ENCODE measurements at places on chromosomes 12 and 14.

GRCh38 chr12:6840330-6840729 lies 395 bp upstream of the GNB3 start:
- DNase-seq, result no peak

DNA sequence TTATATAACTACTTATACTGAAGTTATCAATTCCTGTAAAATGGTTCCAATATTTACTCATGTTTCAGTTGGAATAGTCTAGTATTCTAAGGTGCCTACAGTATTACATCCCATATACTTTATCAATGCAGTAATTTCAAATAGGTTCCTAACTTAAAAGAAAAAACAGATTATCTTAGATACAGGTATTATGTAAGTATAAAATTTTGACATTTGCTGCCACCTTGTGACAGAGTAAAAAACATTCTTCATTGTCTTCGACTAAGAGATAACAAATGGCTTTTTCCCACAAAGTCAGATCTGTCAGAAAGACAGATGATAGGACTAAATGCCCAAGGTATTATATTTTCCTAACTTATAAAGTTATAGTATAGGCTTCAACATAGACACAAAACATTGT lies 78.7 kb downstream of the TXNDC16 start:
- DNase-seq, result no peak

DNA sequence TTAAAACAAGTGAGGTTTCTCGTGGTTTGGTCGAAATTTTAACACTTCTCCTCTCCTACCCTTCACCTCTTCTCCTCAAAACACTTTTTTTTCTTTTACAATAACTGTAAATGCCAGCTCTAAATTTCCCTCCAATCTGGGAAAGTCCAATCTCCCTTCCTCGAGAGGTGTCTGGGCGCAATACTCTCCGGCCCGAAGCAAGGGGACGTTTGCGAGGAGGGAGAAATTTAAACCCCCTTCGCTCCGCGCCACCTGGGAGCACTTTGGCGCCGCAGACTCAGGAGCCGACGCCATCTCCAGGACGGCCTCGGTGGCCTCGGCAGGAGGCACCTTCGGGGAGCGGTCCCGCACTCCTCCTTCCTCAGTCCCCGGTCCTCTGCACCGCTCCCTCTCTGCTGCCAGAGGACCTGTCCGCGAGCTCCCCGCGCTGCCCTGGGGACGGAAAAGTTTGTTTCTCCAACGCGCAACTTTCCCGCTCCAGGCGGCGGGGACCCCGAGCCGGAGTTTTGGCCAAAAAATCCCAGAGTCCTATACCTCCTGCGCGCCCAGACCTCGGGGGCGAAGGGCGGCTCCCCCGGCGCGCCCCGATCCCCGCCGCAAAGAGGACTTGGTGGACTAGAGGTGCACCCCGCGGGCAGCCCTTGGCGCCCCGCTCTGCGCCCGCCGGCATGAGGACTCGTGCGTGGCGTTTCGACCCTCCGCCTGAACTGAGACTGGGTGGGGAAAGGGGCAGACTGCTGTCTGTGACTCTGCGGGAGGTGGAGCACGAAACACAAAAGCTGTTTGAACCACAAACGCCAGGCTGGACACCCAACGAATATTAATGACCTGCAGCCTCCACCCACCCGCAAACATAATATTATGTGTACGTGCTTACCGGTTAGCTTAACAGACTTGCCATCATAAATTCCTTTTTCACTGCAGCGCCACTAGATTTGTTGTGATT lies 95.2 kb upstream of the HMGA2 start:
- no peak for DNase-seq

- DNase-seq, result no peak
Observed at GRCh38 chr14:71733210-71733883, 198.9 kb upstream of the RGS6 start.

DNA sequence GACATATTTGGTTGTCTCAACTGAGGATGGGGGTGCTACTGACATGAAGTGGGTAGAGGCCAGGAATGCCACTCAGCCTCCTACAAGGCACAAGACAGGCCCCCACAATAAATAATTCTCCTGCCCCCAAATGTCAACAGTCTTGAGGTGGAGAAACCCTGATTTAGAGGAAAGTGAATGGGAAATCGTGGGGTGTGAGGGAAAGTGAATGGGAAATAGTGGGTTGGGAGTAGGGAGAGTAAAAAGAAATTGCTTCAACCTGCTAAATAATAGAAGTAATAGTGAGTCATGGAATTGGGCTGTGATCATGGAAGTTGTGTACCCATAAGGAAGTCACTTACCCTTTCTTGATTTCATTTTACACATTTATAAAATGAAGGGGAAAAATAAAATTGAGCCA lies 16.7 kb upstream of the TMEM233 start:
- DNase-seq, result no peak

DNA sequence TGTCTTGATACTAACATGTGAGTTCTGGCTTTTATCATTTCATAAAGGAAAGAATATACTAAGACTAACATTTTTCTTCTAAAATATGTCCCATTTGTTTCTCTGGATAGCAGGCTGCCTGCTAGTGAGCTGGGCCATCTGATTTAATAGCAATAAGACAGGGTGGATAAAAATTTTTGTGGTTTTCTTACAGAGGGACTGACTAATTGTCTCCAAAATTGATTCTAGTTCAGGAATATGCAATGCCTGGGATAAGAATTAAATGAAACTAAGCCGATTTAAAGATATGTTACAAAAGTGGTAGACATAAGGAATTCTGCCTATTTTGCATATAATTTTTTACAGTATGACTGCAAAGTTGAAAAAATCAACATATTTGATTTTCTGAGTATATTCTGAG lies 252.9 kb upstream of the NAV3 start:
- DNase-seq, result no peak
